Kidney (tissue), 22 donors: ENCODE measurements at places on chromosomes 3 and 15.
A peak's percentile ranks its signal among the peaks of the same experiment; 100 is the strongest.

- no peak overlapping the region for H3K4me3 ChIP-seq
- DNase-seq = peak; percentile 80
- H3K4me1 ChIP-seq = no peaks in the 10 kb centered on the region
- no peaks in the 10 kb centered on the region for H3K36me3 ChIP-seq
These were observed 445.1 kb downstream of the MECOM start for GRCh38 chr3:169218314-169218983.

GRCh38 chr15:52101542-52102323 is 10.8 kb downstream of the BCL2L10 start:
- H3K4me1 ChIP-seq = no peaks in the 10 kb centered on the region
- peak; percentile 43 for DNase-seq
- no peak overlapping the region for H3K4me3 ChIP-seq

DNA sequence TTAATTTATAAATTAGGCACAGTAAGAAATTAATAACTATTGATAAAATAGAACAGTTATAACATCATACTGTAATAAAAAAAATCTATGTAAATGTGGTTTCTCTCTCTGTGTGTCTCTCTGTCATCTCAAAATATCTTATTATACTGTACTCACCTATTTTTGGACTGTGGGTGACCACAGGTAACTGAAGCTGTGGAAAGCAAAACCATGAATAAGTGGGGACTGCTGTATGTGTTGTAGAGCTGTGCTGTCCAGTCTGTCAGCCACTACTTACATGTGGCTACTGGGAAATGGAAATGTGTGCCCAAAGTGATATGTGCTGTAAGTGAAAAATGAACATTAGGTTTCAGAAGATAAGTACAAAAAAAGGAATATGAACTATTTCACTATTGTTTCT is 145.5 kb downstream of the CNTN4 start:
- no peaks in the 10 kb centered on the region for H3K36me3 ChIP-seq
- no peak overlapping the region for H3K4me3 ChIP-seq
- no peaks in the 10 kb centered on the region for H3K27me3 ChIP-seq
- no peak overlapping the region for H3K27ac ChIP-seq

GRCh38 chr3:58386626-58387365 is 46.8 kb downstream of the PDHB start:
- H3K4me3 ChIP-seq = no peak overlapping the region
- no peaks in the 10 kb centered on the region for H3K27me3 ChIP-seq

GRCh38 chr15:70128414-70129140 is 30.9 kb upstream of the TLE3 start:
- DNase-seq = no peak
- no peak overlapping the region for H3K4me3 ChIP-seq
- H3K36me3 ChIP-seq = no peaks in the 10 kb centered on the region
- H3K4me1 ChIP-seq = no peaks in the 10 kb centered on the region
- H3K27ac ChIP-seq = no peak overlapping the region
- no peaks in the 10 kb centered on the region for H3K27me3 ChIP-seq

DNA sequence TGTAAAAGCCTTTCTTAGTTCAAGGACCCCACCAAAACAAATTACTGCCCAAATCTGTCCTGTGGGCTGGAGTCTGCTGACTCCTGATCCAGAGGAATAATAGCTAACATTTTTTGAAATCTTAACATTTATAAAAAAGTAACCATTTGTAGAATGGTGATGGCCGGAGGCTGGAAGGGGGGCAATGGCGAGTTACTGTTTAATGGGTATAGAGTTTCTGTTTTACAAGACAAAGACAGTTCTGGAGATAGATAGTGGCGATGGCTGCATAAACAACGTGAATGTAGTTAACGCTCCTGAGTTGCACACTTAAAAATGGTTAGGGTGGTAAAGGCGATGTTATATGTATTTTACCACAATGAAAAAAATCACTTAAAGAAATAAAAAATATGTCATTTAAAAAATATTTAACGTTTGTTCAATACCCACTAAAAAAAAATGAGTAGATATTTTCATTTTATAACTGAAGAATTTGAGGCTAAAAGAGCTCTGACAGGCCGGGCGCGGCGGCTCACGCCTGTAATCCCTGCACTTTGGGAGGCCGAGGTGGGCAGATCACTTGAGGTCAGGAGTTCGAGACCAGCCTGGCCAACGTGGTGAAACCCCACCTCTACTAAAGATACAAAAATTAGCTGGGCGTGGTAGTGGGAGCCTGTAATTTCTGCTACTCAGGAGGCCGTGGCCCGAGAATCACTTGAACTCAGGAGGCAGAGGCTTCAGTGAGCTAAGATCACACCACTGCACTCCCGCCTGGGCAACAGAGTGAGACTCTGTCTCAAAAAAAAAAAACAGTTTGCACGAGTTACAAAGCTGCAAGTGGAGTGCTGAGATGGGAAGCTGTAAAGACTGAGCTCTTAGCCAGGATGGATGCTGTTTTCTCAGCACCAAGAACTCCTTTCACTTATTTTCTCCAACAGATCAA is 37.6 kb downstream of the IGF2BP2 start:
- no peak overlapping the region for H3K4me3 ChIP-seq
- DNase-seq = no peak
- no peaks in the 10 kb centered on the region for H3K4me1 ChIP-seq
- no peak overlapping the region for H3K27ac ChIP-seq

GRCh38 chr15:75727851-75728715 is 15.4 kb upstream of the CSPG4 start:
- no peaks in the 10 kb centered on the region for H3K36me3 ChIP-seq
- peak; percentile 57 for DNase-seq
- peaks cover 15% of the 10 kb centered on the region for H3K4me1 ChIP-seq
- no peak overlapping the region for H3K27ac ChIP-seq

DNA sequence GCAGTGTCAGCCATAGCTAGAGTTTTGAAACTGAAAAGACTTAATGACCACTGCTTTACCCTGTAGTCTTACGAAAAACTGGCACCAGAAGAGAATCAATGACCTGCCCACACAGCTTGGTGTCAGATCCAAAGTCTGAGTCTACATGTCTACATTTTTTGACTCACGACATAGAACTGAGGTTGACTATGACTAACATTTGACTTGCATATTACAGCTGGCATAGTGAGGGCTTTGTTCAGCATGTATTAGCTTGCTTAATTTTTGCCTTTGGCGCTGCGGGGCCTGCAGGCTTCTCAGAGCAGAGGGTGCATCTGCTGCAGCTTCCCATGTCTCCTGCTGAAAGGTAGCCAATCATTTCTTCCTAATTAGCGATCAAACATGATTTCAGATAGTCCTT is 167.0 kb downstream of the EBLN2 start:
- H3K27me3 ChIP-seq = no peaks in the 10 kb centered on the region
- no peak overlapping the region for H3K4me3 ChIP-seq
- no peaks in the 10 kb centered on the region for H3K36me3 ChIP-seq
- H3K4me1 ChIP-seq = no peaks in the 10 kb centered on the region
- DNase-seq = no peak
- H3K27ac ChIP-seq = no peak overlapping the region

DNA sequence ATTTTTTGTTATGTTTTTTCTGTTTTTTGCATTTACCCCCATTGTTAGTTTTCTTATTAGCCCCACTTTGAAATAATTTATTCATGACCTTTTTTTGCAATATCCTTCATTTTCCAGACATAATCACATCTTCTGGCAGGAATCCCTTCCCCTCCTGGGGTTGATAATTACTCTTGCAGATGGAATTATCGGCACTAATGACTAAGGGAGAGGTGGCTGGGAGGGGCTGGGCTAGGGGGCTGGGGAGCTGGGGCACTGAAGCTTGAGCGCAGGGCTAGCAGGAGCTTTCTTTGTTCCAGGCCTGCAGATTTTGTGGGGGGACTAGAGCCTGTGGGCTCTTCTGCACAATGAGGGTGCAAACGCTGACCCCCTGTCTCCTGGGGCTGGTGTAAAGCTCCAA is 77.8 kb downstream of the RAB11A start:
- no peaks in the 10 kb centered on the region for H3K27me3 ChIP-seq
- H3K27ac ChIP-seq = no peak overlapping the region
- DNase-seq = no peak
- no peak overlapping the region for H3K4me3 ChIP-seq
- H3K36me3 ChIP-seq = no peaks in the 10 kb centered on the region

DNA sequence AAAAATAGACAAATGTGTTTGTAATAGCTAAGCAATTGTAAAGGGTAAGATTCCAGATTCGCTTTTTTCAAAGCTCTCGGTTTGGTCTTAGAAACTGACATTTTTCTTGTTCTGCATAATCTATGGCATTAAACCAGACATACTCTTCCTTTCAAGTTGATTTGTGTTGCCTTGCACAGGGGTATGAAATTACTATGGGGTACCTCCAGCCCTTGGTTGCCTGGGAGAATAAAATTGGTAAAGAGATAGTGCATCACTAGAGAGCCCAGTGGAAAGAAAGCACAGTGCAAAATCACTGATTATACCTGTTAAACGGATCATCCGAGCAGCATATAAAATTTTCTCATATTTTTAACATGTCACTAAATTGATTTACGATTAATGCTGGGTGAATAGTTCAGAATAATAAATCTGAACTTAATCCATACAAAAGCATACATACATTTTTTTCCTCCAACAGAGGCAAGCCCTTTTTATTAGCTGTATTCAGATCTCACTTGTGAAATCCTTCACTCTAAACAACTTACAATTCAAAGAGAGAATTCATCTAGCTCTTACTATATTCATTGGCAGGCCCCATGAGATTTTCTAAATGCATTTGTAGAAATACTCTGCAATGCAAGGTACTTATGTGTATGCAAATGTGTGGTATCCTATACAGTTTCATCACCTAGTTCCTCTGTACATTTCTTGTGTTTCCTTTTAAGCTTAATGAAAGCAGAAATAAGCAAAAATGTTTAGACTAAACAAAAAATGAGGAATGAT is 224.4 kb downstream of the ROBO1 start:
- no peaks in the 10 kb centered on the region for H3K27me3 ChIP-seq
- no peak for DNase-seq
- H3K4me3 ChIP-seq = no peak overlapping the region
- H3K27ac ChIP-seq = no peak overlapping the region

DNA sequence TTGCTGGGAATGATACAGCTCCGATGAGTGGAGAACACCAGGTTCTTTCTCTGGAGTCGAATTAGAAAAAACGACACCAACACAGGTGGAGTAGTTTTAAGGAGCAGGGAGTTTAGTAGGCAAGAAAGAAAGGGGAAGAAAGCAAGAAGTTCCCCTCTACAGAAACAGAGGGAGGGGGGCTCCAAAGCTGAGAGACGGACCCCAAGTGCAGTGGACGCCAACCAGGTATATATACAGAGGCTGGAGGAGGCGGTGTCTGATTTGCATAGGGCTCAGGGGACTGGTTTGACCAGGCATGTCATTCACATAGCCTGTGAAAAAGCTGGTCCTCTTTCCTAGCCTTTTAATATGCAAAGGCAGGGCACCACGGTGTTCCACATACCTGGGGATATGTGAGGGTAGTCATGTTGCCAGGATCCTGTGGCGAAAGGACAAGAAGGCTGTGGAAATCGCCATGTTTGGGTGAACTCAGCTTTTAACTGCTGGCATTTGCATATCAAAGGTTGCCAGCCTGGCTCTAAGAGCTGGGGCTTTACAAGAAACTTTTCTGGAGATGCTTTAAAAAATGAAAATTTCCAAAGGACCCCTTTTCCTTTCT is 887.4 kb upstream of the EPHA6 start:
- no peak for DNase-seq
- H3K27me3 ChIP-seq = no peaks in the 10 kb centered on the region
- no peaks in the 10 kb centered on the region for H3K36me3 ChIP-seq
- no peak overlapping the region for H3K4me3 ChIP-seq
- no peak overlapping the region for H3K27ac ChIP-seq
- H3K4me1 ChIP-seq = no peaks in the 10 kb centered on the region

GRCh38 chr3:187237741-187238140 is 40.5 kb downstream of the RTP1 start:
- no peaks in the 10 kb centered on the region for H3K4me1 ChIP-seq
- no peaks in the 10 kb centered on the region for H3K36me3 ChIP-seq
- no peak overlapping the region for H3K27ac ChIP-seq
- no peak for DNase-seq
- no peaks in the 10 kb centered on the region for H3K27me3 ChIP-seq
- no peak overlapping the region for H3K4me3 ChIP-seq

DNA sequence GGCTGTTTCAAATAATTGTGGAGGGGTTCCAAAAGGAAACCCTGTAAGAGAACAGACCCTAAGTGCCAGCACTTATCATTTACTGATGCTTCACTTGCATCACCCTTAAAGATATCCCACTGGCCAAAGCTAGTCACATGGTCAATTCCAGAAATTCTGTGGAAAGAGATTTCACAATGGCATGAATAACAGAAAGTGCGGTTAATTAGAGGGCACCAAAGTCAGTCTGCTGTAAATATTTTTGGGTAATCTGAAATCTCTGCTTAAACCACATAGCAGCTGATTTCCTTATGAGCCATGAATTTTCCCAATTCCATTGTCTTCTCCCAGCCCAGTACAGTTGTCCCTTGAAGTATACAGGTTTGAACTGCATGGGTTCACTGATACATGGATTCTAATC is 346.1 kb downstream of the SI start:
- DNase-seq = no peak
- H3K27me3 ChIP-seq = no peaks in the 10 kb centered on the region
- no peaks in the 10 kb centered on the region for H3K4me1 ChIP-seq
- H3K36me3 ChIP-seq = no peaks in the 10 kb centered on the region
- H3K27ac ChIP-seq = no peak overlapping the region
- no peak overlapping the region for H3K4me3 ChIP-seq

- DNase-seq = no peak
- H3K4me3 ChIP-seq = no peak overlapping the region
- no peaks in the 10 kb centered on the region for H3K4me1 ChIP-seq
- no peaks in the 10 kb centered on the region for H3K36me3 ChIP-seq
These were observed 12.2 kb upstream of the RASGRP1 start for GRCh38 chr15:38576837-38577236.

DNA sequence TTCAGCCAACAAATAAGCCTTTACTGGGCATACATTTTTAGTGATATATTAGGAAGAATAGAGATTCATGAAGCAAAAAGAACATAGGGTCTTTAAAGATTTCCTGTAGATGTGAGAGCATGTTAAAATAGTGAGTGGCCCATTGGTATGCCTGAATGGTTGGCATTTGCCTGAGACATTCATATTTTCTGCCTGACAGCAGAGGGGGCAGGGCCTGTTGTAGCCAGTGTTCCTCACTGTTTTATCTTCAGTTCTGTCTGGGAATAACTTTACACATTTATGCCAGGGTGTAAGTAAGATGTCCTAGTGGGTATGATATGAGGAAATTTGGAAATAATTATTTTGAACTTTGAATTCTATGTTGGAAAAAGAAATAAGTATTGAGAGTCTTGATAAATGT is 704.7 kb upstream of the ARPP21 start:
- H3K27me3 ChIP-seq = no peaks in the 10 kb centered on the region
- no peak overlapping the region for H3K27ac ChIP-seq
- H3K4me3 ChIP-seq = no peak overlapping the region

GRCh38 chr3:52262447-52262846 is 16.0 kb downstream of the WDR82 start:
- no peak overlapping the region for H3K4me3 ChIP-seq
- peaks cover 17% of the 10 kb centered on the region for H3K4me1 ChIP-seq
- peaks cover 25% of the 10 kb centered on the region for H3K36me3 ChIP-seq

GRCh38 chr3:172034786-172035685 is 4.3 kb upstream of the FNDC3B start:
- no peak overlapping the region for H3K27ac ChIP-seq
- H3K27me3 ChIP-seq = no peaks in the 10 kb centered on the region
- H3K36me3 ChIP-seq = no peaks in the 10 kb centered on the region
